ENCODE measurements at places on chromosomes 16 and 17.

DNA sequence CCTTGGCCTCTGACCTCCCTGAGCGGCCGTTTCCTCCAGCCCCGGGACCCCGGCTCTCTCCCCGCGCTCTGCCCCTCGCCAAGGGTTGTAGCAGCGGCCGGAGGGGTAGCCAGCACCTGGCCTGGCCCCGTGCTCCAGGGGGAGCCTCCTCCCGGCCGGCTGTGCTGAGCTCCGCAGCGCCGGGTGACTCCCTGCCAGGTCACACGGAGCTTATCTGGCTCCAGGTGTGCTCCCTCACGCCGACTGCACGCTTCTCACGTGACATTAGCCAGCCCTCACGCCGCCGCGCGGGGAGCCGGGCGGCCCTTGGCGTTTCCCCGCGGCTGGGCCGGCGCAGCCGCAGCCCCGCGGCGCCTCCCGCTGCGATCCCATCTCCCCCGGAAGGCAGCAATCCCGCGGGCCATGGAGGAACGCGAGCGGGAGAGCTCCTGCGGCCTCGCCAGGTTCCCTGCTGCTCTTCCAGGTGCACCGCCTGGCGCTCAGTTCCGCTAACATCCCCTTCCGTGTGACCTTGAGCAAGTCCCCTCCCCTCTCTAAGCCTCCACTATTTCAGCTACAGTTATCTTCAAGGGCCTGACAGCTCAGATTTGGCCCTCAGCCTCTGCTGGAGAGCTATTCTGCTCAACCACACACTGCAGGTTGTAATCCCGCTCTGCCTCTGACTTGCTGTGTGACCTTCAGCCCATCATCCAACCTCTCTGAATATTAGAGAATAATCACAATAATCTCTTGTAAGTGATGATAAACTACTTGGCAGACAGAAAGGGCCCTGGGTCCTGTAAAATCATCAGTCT, 3.4 kb downstream of the MYO18A start:
- DNase-seq, result peak; percentile 13

DNA sequence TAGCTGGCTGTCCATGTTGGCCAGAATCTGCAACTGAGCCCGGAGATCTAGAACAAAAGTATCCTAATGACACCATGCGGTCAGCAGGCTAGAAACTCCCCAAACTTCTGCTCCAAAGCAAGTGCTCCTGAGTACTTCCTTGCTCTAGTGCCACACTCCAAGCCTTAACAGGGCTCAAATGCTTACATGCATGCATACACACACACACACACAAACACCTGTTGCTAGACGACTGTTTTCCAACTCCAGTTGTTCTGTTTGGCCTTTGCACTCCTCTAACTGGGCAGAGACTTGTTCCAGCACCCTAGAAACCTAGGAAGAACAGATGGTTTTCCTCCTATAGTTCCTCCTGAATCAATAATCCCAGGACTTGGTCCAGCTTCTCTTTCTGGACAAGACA, 7.7 kb upstream of the ALDOC start:
- DNase-seq, result no peak

- no peak for DNase-seq
Measured at GRCh38 chr16:67071476-67072048, 38.2 kb upstream of the PHAF1 start.

DNA sequence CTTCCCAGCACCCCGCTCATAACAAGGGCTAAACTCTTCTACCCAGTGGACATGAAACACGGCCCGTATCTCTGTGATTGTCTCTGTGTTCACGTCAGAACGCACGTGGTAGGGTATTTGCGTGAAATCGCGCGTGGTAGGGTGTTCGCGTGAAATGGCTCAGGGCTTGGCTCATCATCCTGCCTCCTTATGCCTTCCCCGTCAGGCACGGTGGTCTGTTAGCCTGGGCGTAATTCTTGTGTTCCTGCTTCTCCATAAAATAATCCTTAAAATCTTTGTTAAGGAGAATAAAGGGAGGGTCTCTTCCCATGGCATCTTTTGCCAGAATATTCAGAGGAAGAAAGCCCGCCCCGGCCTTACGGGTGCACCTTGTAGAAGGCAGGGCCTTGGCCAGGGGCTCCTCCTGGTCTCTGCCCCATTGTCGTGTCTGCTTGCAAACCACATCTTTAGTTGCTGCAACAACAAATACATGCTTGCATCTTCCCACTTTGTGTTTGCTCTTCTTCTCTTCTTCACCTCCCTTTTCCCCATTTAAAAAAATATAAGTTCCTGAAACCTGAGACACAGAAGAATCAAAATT, 116.7 kb upstream of the CHMP6 start:
- DNase-seq, result no peak

DNA sequence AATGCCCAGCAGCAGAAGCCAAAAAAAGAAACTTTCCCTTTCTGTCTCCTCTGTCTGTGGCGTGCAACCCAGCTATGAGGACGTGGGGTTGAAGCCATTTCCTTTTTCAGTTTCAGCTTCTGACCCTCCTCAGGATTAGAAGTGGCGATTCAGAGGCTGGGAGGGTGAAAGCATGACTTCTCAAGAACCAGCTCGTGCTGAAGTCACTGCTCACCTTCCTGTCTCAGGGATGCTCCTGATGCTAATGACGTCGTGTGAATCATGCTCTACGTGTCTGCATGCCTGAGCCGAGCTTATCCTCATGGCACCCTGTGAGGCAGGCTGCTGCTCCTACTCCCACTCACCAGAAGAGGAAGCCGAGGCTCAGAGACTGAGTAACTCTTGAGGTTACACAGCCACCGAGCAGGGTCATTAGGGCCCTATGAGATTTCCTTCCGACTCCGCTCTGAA, 5.7 kb upstream of the LPO start:
- no peak for DNase-seq

Measured in stimulated activated CD8-positive, alpha-beta memory T cell treated with anti-CD3 and anti-CD28 coated beads, Interleukin-7, amount 100 ng/mL, for 24 hours (primary cell).